Suppressor macrophage treated with lipopolysaccharide for 4 hours (primary cell): ENCODE measurements at places on chromosomes 13 and 19.

DNA sequence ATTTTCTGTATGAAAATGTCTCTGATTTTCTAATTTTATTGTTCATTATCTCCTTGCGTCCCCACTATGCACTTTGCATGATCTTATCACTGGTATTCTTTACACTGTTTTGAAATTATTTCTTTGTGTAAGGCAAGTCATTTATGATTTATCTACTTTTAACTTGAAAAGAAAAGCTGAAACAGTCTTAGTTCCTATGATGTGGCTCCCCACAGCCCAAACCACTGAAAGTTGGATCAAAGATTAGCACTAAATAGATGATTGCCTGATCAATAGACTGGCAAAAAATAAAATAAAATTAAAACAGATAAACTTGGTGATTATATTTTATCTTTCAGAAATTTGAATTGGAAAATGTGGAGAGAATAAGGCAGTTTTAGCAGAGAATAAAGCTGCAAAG lies 1101.9 kb downstream of the PCDH9 start:
- DNase-seq: no peak

DNA sequence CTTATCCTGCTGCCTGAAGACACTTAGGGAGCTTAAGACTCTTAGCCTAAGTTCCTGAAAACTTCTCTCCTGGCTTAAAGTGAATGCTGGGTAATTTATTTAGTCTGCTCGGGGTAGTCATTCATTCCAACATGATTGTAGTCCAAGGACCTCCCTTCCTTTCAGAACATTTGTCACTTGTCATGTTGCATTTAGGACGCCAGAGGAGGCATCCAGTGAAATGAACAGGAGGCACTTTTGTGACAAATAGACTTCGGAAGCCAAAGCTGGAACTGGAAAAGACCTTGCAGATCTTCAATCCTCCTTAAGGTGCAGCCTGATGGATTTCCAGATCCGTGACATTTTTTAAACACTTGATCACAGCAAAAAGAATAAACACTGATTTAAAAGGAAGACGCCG lies 95.1 kb downstream of the DNAJC15 start:
- no peak for DNase-seq

DNA sequence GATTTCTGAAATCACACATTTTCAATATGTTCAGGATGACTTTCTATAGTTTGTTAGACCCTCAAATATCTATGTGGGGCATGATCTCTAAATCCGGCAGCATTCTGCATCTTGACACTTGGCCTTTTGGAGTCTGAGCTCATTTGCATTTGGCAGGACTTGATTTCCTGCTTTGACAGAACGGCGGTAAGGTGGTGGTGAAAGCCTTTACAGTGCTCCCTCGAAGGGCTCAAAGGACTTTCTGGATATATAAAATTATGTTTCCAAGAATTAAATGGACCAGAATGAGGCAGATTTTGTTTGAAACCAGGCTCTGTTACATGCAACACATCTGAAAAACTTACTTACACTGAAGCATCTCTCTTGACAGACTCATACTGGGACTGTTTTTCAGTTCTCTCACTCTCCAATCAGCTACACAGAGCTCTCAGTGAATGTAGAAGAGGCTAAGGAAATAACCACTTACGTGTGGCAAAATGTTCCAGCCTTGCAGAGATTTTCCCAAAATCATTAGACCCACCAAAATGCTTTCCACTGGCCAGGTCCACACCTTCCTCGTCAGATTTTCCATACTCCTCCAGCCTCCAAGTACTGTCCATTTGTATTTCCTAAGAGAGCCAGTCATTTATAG lies 207.2 kb downstream of the SPRY2 start:
- DNase-seq: no peak

- peak; percentile 41 for DNase-seq
Observed at GRCh38 chr19:46133101-46133627, 8.7 kb upstream of the IGFL3 start.

DNA sequence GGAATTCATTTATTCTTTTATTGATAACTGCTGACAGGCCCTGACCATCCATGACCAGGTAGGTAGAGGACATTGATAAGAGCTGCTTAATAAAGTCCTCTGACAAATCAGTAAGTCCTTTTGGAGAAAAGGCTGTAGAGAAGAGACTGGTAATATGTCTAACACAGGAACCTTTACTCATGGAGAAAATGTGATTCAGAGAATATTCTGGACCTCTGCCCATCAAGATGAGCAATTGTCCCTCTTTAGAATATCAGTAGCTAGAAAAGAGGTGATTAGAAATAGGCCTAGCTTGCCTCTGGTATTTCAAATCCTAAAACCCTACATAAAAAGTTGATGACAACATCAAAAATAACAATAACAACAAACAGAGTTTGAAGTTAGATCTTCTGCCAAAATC lies 642.3 kb downstream of the TBC1D4 start:
- no peak for DNase-seq

DNA sequence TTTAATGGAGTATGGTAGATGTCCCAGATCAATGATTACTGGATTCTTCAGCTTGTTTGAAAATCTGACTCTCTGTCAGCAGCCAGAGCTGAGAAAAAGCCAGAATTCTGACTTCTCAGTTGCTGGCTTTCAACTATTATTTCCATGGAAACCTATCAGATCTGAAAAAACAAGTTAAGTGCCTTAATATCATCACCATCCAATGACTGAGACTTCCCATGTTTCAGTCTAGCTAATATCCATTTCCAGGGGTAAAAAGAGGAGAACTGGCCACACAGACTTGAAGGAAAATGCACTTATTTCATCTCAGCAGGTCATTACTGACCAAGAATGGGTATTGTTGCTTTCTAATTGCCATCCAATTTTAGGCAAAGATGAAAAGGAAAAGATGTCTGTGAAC lies 75.2 kb downstream of the TNFSF11 start:
- no peak for DNase-seq

DNA sequence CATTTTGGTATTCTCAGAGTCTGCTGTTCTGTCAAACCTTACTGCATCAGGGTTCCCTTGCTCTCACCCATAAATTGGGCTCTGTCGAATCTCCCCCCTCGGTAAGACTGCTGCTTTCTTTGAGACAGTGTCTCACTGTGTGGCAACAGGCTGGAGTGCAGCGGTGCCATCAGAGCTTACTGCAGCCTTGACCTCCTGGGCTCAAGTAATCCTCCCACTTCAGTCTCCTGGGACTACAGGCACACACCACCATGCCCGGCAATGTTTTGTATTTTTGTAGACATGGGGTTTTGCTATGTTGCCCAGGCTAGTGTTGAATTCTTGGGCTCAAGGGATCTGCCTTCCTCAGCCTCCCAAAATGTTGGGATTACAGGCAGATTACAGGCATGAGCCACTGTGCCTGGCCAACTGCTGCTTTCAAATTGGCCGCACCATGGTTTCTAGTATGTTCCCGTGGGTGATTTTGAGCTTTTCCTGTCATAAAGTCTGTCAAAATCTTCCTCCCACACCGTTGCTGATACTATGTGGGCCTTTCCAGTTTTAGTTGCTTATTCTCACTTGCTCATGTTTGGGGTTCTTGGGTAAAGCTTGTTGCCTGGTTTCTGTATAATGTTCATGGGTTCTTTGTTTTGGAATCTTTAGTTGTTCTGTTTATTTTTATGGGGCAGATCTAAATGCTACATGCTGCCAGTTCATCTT lies 10.6 kb downstream of the RFC3 start:
- no peak for DNase-seq

GRCh38 chr19:10230173-10230860 lies 814 bp downstream of the S1PR2 start:
- DNase-seq: peak; percentile 58

GRCh38 chr19:6586726-6587092 lies 4.2 kb downstream of the CD70 start:
- DNase-seq: no peak

DNA sequence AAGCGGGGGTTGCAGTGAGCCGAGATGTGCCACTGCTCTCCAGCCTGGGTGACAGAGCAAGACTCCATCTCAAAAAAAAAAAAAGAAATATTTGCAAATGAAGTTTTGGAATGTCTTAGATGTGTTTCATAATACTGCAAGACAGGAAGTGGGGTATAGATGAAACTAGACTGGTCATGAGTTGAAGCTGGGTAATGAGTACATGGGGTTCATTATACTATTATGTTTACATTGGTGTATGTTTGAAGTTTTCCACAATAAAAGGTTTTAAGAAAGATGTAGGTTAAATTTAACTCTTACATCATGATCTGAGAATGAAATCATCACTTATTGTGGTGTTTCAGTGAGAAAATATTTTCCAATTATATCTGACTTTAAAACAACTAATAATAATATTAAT lies 19.0 kb downstream of the FNDC3A start:
- peak; percentile 61 for DNase-seq

- no peak for DNase-seq
Observed at GRCh38 chr13:71522941-71523526, 344.0 kb downstream of the DACH1 start.

DNA sequence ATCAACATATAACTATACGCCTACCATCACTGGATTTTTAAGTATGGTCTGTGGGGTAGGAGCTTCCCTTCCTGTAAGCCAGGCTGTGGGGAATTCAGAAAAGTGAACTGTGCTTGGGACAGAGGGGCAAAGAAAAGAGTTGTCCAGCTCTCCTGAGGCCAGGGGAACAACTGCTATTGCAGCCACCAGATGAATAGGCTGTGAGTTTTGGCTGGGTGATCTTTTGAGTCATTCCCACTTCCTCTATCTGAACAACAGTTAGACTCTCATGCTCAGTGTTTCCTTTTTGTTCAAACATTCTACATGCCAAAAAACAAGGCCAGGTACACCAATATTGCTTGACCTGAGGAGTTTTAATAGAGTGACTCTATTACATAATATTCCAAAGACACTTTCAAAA lies 426.2 kb upstream of the DACH1 start:
- DNase-seq: no peak

DNA sequence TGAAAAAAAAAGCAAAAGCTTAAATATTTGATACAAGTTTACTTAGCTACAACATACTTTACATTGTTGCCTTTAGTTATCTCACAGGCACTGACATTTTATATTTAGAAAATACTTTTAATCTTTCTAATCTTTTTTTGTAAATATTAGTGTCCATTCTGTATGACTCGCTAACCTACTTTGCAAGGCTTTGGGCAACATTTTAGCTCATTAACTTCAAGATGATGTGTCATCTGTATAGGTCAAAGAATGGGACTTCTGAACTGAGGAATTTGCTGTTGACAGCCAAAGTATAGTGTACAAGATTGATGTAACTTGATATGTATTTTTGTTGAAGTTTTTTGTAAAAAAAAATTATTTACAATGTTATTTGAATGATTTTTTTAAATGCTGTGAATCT lies 2.7 kb upstream of the C1QTNF9 start:
- no peak for DNase-seq

DNA sequence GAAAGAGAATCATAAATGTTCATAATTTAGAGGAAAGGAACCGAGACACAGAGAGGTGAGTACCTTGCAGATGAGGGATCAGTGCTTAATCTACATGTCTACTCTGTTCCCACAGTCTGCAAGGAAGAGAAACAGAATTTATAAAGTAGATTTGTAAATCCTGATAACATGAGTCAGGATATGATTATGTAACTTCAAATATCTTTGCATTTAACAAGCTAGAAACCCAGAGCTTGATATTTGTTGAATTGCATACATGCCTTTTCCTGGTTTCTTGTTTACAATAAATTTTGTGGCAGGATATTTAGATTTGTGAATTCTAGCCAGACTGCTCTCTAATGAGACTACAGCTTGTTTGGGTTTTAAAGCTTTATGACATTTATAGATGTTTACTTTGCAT lies 219.2 kb downstream of the ENOX1 start:
- DNase-seq: no peak

- no peak for DNase-seq
Observed at GRCh38 chr13:50070186-50070585, 54.9 kb downstream of the KCNRG start.

- peak; percentile 94 for DNase-seq
Observed at GRCh38 chr19:4075373-4075772, 8.7 kb upstream of the ZBTB7A start.

GRCh38 chr13:99265162-99265800 lies 7.1 kb upstream of the GPR18 start:
- DNase-seq: no peak

DNA sequence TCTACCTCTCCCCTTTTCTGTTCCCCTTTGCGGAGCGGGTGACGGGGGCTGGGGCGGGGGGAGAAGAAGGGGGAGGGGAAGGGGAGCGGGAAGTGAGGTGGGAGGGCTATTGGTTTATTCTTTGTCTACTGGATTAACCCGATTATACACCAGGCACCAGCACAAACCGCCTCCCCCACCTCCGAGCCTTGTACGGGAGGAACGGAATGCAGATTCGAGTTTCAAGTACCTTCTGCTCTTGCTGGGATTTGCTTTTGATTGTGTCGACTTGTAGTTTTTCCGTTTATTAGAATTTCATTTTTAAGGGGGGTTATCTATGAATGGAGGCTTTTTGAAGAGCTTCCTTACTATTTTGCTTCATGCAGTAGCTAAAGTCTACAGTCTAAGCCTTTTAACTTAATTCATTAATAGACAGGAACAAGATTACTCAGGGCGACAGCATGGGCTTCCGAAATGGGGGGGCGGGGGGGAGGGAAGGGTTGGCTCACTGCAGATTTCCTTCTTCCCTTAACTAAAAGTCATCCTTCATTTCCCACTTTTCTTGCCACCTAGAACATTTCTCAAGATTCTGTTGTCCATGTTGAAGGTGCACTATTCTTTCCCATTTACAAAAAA lies 937 bp upstream of the SPRY2 start:
- DNase-seq: no peak

DNA sequence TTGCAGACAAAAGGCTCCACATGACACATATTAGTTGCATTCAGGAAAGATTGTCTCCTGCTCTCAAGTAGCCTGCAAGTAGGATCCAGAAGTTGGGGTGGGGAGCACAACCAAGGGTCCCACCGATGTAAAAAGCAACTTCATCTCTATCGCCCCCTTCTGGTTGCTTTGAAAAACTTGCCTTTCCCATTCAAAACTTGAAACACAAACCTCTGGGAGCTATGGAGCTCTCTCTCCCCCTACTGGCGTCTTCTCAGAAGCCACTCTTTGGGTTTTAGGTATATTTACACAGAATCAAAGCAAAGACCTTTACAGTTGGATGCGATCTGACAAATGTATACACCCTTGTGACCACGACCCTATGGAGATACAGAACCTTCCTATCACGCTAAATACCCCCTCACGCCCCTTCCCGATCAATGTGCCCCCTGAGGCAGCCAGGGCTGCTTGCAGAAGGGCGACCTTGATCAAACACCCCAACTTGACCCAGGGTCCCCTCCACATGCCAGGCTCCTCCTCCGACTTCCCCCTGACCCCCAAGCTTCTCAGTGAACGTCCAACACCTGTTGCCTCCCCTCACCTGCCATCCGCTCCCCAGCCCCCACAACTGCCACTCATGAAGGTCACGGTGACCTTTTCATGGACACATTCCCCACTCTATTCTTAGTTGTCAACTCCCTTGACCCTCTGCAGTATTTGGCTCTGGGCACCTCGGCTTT lies 10.1 kb downstream of the NOSIP start:
- peak; percentile 90 for DNase-seq

- peak; percentile 73 for DNase-seq
Observed at GRCh38 chr19:5961969-5962945, 15.7 kb downstream of the RANBP3 start.

- DNase-seq: peak; percentile 80
Observed at GRCh38 chr19:13154911-13155471, 4.8 kb downstream of the IER2 start.
